Hindlimb muscle (tissue), 1 donor: ENCODE measurements at places on chromosomes 4 and X.

GRCh38 chr4:89221167-89221867 lies 86.3 kb downstream of the GPRIN3 start:
- DNase-seq, result no peak

GRCh38 chrX:129755779-129756650 lies 17.2 kb downstream of the XPNPEP2 start:
- DNase-seq, result no peak

DNA sequence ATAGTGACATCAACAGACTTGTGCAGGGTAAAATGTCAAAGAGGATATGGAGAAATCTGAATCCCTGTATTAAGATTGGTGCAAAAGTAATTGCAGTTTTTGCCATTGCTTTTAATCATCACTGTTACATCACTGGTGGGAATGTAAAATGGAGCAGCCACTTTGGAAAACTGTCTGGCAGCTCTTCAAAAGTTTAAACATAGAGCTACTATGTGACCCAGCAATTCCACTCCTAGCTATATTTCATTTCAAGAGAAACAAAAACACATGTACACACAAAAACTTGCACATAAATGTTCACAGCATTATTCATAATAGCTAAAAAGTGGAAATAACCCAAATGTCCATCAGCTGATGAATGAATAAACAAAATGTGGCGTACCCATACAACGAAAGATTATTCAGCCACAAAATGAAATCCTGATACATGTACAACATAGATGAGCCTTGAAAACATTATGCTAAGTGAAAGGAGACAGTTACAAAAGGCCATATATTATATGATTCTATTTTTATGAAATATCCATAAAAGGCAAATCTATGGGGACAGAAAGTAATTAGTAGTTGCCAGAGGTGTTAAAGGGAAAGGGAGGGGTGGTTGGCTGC lies 106.4 kb downstream of the AMELX start:
- DNase-seq, result no peak

GRCh38 chr4:42360256-42360669 lies 37.0 kb upstream of the SHISA3 start:
- DNase-seq, result no peak

GRCh38 chr4:78079726-78080430 lies 22.8 kb downstream of the FRAS1 start:
- no peak for DNase-seq

GRCh38 chr4:155762334-155762733 lies 3.5 kb downstream of the GUCY1B1 start:
- no peak for DNase-seq

DNA sequence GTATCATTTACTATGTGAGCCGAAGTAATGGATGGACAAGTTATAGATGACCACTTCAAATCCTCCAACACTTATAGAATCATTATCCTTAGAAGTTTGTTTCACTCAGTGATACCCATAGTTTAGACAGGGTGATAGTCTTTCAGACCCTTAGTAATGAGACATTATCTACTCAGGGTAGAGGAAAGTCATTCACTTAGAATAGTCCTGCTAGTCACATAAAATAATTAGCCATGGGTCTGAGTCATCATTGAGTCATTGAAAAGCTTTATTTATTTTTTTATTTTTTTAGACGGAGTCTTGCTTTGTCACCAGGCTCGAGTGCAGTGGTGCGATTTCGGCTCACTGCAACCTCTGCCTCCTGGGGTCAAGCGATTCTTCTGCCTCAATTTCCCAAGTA lies 321.7 kb upstream of the FSTL5 start:
- no peak for DNase-seq

GRCh38 chrX:39953879-39954278 lies 143.9 kb downstream of the BCOR start:
- DNase-seq, result no peak

- DNase-seq, result no peak
These were observed 342.8 kb downstream of the DHX15 start for GRCh38 chr4:24241511-24241910.

- no peak for DNase-seq
These were observed 38.6 kb upstream of the ATP6AP2 start for GRCh38 chrX:40542208-40542607.

DNA sequence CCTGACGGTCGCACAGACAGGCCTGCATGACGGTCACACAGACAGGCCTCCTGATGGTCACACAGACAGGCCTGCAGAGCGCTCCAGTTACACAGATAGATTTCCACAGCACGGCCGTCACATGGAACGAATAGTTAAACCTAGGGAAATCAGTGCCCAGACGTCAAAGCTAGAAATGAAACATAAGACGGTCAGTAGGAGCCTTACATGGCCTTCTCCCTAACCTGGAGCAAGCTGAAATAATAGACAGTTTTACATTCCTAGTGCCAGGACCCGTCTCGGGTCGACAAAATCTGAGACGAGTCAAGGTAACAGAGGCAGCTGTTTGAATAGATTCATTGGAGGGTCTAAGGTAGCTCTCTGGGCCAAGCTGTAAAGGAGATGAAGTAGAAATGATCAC lies 126.9 kb downstream of the MTNR1A start:
- DNase-seq, result no peak

- no peak for DNase-seq
These were observed 251.7 kb upstream of the ANKRD50 start for GRCh38 chr4:124964251-124964650.

- DNase-seq, result peak; percentile 16
These were observed 724 bp downstream of the THOC2 start for GRCh38 chrX:123731987-123732669.

DNA sequence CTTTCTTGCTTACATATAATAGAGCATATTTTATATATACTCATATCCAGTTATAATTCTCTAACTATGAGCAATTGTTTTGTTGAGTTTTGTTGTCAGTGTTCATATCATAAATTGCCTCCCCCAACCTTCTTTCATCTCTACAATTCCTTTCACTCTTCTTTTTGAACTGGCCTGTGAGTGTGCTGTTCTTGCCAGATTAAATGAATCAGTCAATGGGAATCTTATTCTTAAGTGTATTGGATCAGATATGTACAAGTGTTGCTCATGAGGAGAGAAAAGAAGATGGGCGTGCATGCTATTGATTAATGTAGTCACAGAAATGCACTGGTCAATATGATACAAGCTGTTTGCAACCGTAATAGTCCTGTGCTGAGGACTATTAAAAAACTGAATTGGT lies 728.1 kb upstream of the MAGEB2 start:
- no peak for DNase-seq

DNA sequence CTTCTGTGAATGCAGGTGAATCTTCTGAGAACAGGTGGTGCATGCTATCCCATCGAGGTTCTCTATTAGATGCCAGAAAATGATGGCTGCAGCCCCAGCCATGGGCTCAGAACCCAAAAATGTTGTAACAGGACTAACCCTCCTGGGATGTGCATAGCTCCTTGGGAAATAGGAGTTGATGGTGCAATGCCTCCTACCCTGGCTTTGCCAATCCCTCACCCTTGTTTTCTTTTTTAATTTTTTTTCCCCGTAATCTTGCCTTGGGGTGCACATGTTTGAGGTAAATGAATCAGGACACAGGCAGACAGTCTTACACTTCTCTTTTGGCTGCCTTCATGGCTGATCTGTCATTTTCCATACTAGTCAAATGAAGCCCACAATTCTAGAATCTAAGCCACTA lies 96.6 kb downstream of the KIT start:
- no peak for DNase-seq

GRCh38 chr4:16760617-16761363 lies 137.7 kb downstream of the LDB2 start:
- DNase-seq, result no peak

DNA sequence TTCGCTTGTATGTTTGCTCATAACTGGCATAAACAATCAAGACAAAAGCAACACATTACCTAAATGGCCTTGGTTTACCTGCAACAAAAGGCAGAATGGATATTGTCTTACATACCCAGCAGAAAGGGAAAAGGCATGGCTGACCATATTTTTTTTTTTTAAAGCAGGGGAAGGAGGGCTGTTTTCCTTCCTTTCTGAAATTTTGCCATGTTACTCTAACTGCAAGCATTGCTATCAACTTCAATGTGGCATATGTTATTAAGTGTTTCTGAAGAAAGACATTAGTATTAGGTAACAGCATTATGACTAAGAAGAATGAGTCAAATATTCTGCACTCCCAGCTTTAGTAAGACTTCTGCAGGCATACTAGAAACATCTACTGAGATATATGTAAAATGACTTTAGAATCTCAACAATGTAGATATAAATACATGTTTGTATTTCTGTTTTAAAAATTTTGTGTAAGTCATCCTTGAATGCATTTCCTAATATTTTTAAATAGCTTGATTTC lies 512.6 kb upstream of the FAM241A start:
- no peak for DNase-seq

DNA sequence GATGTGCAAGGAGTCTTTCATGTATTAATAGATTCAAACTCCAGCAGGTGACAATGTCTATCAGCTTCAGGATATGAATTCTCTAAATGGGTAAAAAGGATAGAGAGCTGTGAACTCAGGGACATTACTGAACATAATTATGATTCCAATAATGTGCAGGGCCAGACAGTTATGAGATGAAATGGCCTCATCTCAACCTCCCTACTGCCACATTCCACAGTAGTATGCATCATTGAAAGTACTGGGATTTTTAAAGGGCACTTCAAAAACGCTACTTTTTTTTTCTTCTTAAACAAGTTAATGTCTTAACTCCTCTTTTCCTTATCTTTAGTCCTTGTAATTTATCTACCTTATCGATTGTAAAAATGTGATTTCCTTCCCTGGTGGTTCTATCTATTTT lies 202.0 kb downstream of the APBB2 start:
- no peak for DNase-seq

- DNase-seq, result no peak
These were observed 2135.9 kb downstream of the ARAP2 start for GRCh38 chr4:34108391-34108790.

- DNase-seq, result no peak
These were observed 40.6 kb downstream of the CLCN3 start for GRCh38 chr4:169660929-169661328.

- DNase-seq, result no peak
These were observed 102.6 kb downstream of the SATL1 start for GRCh38 chrX:85140964-85141363.

- DNase-seq, result no peak
These were observed 36.6 kb downstream of the MAP7D3 start for GRCh38 chrX:136214551-136214950.

DNA sequence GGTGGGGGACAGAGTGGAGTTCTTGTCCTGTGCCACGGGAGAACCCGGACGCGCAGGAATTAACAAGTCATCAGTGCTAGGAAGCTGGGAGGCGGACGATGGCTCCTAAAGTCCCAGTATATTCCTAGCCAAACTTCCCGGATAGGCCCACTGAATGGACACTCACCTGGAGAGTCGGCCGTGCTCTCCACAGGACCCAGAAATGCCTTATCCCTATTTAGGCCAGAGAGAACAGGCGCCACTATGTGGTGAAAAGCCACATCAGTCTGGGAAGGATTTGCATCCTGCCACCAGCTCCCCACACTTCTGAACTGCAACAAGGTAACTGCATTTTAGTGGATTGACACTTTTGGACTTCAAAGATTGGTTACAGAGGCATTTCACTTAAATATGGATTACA lies 1.1 kb downstream of the CFAP299 start:
- peak; percentile 13 for DNase-seq

GRCh38 chr4:122903766-122904288 lies 18.6 kb downstream of the NUDT6 start:
- no peak for DNase-seq

DNA sequence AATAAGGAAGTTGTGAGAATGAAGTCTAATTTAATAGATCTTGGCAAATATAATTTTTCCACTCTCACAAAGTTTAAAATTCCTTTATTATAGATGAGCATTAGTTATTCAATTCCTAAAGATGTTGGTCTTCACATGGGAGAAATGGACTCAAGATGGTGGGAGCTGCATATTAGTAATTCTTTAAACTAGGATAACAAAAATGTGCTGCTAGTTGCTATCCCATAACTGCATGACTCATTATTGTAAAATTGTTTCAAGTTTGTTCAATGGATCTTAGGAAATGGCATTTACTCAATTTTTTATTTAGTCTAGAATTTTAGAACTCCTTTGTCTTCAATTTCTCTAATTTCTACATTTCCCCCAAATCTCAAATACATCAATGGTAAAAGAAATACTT lies 155.8 kb downstream of the ATP10D start:
- no peak for DNase-seq

DNA sequence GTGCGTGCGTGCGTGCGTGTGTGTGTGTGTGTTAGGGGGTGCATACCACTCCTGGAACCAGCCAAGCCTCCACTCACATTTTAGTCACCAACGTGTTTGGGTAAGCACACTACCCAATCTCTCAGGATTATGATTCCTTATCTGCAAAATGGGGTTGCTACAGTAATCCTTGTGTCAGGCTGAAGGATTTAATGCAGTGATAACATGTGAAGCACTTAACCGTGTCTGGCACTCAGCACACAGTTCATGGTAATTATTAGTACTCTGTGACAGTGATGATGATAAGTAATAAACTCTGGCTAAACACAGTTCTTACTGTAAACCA lies 57.3 kb downstream of the CLDN22 start:
- DNase-seq, result no peak

GRCh38 chrX:111470681-111471403 lies 40.6 kb upstream of the SERTM2 start:
- no peak for DNase-seq

GRCh38 chrX:97021680-97022079 lies 138.0 kb downstream of the RPA4 start:
- DNase-seq, result no peak

DNA sequence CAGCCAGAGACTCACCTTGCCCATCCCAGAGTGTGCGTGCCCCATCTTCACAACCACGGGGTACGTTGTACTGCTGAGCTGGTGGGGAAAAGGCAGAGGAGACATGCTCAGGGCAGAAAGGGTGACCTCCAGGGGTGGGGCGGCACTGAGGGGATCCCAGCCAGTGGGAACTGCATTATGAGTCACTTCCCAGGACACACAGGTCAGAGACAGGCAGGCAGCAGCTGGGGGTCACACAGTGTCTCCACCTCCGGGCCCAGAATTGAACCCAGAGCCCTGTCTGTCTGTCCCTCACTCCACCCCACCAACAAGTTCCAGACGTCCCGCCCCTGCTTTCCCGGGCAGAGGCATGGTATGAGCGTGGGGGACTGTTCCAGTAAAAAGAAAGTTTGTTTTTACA lies 4.8 kb upstream of the TIMP1 start:
- DNase-seq, result no peak

GRCh38 chr4:56976837-56977320 lies 527 bp downstream of the NOA1 start:
- DNase-seq, result no peak

GRCh38 chr4:80613470-80613869 lies 277.9 kb downstream of the CFAP299 start:
- no peak for DNase-seq

- peak; percentile 100 for DNase-seq
These were observed at the start of gene CBR4 for GRCh38 chr4:169010125-169011023. Gene CBR4 (minus strand): TSS chr4:169010255. CDS start chr4:169010089, 166 bp downstream.

GRCh38 chrX:95367286-95367685 lies 1317.4 kb upstream of the DIAPH2 start:
- DNase-seq, result no peak

DNA sequence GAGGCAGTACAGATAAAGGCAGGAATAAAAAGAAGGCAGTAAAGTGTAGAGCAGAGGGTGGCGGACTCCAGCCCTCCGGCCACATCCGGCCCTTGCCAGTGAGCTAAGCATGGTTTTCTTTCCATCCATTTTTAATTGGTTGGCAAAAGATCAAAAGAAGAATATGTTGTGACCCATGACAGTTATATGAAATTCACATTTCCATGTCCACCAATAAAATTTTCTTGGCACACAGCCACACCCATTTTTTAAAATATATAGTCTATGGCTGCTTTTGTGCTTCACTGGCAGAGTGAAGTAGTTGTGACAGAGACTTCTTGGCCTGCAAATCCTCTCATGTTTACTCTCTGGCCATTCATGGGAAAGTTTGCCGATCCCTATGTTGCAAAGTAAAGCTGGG lies 29.8 kb downstream of the SLC9A6 start:
- no peak for DNase-seq
